Mucosa of descending colon (tissue), 3 donors: ENCODE measurements at places on chromosomes 11 and 22.

GRCh38 chr11:35073691-35074419 is 65.1 kb upstream of the CD44 start:
- DNase-seq: no peak

- DNase-seq: no peak
These were observed 66.7 kb downstream of the SYN3 start for GRCh38 chr22:32991353-32992101.

DNA sequence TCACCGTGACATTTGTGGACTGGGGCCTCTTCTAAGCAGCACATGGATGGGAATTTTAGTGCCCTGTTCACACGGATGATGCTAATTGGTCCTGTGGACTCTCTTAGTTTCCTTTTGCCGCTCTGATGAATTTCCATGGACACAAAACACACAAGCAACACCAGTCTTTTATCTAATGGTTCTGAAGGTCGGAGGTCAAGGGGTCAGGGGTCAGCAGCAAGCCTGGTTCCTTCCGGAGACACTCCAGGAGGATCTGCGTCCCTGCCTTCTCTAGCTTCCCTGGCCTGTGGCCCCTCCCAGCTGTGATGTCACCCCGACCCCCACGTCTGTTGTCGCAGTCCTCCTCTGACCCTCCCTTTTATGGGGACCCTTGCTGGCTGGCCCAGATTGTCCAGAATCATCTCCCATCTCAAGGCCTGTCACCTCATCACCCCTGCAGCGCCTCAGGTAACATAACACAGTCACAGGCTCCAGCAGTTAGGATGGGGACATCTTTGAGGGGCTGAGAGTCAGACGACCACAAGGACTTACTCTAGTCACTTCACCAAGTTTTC is 6.8 kb downstream of the NADSYN1 start:
- DNase-seq: no peak

DNA sequence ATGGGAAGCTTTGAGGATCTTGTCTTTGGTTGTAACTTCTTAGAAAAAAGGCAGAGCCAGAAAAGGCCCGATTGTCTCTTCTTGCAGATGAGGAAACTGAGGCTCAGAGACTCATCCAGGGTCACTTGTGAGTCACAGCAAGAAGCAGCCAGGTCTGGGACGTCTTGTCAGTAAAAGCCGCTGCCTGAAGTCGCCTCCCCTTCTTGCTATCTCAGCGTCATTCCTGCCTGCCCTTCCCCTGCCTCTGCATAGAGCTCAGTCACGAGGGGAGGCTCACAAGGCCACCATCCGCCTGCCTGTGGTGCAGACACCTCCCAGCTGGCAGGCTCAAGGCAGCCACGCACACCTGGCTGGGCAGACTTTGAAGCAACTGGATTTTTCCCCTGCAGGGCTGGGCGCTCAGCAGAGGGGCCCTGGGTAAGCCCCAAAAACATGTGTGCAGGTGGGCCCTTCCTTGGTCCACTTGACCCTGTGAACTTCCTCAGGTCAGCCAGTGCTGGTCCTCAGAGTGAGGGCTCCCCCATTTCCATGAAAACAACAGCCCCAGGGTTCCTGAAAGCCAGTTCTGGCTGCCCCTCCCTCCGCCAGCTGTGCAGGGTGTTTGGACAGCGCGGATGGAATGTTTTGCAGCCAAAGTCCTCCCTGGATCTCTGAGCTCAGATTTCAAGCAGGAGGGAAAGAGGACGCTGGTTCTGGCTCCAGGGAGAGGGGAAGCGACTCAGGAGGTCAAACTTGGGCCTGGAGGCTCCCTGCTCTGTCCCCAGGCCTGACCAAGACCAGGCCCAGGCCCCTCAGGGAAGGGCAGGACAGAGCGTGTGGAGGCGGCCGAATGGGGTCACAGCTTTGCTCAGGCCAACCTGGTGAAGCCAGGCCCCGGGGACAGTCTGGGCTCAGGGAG is 6.0 kb upstream of the RAB3IL1 start:
- peak; percentile 44 for DNase-seq

- no peak for DNase-seq
These were observed 429.2 kb downstream of the MN1 start for GRCh38 chr22:27372364-27372763.

- peak; percentile 12 for DNase-seq
These were observed 145.7 kb downstream of the TTC17 start for GRCh38 chr11:43504316-43504950.

- no peak for DNase-seq
These were observed 278.4 kb downstream of the KIRREL3 start for GRCh38 chr11:126722006-126722736.

DNA sequence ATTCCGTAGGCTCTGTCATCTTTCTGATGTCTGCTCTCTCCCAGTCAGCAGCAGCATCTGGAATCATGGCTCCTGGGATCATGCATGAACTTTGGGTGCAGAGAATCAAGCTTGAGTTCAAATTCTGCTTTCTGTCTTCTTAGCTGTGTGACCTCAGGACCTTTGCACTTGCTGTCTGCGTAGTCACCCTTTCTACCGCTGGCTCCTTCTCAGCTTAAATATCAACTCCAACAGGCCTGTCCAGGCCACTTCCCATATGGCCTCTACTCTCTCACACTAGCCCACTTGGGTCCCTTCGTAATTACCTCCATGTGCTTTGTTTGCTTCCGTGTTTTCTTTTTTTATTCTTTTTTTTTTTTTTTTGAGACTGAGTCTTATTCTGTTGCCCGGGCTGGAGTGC is 4.6 kb upstream of the GGA1 start:
- DNase-seq: no peak

GRCh38 chr11:10002221-10002620 is 291.8 kb downstream of the SBF2 start:
- DNase-seq: no peak

DNA sequence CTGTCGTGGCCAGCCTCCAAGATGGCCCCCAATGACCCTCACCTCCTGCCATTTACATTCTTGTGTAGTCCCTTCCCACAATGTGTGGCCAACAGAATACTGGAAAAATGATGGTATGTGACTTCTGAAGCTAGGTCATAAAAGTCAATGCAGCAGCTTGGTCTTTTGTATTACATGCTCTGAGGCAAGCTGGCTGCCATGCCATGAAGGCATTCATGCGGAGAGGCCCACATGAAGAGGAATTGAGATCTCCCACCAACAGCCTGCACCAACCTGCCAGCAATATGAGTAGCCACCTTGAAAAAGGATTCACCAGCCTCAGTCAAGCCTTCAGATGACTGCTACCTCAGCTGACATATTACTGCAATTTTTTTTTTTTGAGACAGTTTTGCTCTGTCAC is 4.6 kb downstream of the MRTFA start:
- no peak for DNase-seq

DNA sequence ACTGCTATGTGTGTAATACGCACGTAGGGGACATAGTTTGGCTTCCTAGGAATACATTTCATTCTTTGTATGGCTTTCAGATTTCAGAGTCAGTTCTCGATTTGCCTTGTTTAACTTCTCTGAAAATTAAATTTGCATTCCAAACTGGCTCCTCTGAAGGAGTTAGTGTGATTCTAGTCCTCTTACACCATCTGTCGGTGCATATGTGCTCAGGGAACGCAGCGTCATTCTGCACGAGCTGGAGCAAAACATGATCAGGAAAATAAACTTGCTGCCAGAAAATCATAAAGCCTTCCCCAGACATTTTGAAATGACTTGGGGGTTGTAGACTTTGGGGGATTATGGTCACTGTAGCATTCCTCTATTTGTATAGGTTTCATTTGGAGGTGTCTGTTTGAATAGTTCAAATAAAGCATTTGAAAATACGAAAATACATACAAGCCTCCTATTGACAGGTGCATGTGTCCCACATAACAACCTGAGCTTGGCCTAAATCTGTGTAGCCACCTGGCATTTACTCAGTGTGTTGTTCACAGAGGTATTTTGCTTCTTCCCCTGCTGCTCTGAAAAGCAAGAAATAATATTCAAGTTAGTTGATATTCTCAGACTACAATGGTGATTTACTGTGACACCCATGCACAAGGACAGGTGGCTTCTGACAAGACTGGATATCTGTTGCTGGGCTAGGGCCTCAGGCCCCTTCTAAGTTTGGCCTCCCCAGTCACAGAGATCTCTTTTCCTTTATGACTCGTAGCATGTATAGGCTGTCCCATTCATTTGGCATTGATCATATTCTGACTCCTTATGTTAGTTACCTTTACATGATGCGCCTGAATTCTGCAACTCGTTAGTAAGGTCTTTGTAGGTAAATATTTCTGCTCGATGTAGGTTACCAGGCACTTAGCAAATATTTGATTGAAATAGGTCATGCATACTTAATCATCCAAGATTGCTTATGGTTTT is 81.6 kb upstream of the SORL1-AS1 start:
- no peak for DNase-seq

DNA sequence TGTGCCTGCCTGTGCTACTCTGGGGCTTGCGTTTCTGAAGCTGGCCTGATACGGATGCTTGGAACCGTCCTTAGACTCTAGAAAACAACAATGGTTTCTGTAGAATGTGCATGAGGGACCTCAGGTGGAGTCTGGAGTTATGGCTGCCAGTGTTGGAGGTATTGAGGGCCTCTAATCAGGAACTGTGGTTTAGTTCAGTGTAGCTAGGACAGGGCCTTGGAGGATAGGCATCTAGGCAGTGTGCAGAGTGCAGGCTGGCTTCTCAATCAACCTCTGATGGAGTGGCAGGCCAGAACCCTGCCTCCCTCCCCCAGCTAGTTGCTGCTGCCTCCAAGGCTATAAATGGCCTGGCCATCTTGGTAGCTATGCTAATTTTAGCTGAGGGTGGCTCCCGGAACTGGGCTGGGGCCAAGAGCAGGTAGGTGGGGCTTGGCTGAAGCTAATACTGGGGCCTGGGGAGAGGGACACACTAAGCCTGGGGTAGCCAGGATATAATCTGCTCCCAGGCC is 4.0 kb downstream of the STIM1 start:
- peak; percentile 75 for DNase-seq

DNA sequence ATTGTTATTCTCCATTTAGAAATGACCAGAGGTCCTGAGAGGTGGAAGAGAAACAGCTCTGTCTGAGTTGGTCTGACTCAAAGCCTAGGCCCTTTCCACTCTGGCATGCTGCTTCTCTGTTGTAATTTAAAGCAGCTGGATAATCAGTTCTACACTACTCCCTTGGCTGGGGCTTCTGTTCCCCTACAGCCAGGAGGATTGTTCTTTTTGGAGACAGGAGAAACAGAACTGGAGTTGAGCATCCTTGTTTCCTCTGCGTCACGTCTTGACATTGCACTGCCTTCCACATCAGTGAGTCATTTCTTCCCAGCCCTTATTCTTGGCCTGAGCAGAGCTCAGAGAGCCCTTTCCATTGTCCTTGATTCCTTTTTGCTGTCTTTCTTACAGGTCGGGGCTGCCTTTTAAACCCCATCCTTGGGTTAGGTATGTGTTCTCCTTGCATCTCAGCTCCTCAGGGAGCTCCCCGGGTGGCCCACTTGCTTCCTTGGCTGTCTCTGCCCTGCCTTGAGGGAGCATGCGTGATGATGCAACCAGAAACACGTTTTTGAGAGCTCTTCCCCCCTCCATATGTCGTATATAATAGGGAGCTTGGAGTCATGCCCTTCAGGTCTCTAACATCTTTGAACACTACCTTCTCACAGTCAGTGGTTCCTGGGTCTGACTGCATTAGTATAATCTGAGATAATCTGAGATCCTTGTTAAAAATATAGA is 35.7 kb downstream of the CYB5R2 start:
- no peak for DNase-seq
